ENCODE measurements at places on chromosomes 4 and X.
A peak's percentile ranks its signal among the peaks of the same experiment; 100 is the strongest.

GRCh38 chr4:85993641-85994040 is 366.2 kb downstream of the MAPK10 start:
- no peak for DNase-seq

- DNase-seq: no peak
These were observed 21.1 kb downstream of the PDE6B start for GRCh38 chr4:646460-646859.

DNA sequence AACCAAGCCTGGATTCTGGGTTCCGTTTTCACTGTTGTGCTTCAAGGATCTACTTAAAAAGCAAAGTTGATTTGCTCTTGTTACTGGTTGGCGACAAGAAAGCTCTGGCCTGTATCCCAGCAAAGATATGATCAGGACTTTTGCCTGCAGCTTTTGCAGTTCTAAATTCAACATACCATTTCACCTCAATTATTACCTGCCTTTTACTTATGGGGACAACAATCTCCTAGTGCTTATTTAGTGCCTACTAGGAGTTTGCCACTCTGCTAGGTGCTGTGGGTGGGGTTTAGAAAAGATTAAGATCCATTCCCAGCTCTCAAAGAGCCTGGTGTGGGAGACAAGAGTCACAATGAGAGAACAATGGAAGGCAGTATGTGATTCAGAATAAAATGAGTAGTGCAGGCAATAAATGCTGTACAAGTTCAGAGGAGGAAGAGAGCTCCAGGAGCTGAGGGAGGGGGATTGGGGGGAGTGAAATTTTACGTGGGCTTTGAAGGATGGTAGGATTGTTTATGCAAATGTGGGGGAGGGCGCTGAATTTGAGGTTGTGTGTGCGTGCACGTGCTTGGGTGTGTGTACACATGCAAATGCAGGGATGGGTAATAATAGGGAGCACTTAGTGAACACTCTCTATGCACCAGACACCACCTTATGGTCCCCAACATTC is 5.0 kb upstream of the TMEM164 start:
- no peak for DNase-seq

DNA sequence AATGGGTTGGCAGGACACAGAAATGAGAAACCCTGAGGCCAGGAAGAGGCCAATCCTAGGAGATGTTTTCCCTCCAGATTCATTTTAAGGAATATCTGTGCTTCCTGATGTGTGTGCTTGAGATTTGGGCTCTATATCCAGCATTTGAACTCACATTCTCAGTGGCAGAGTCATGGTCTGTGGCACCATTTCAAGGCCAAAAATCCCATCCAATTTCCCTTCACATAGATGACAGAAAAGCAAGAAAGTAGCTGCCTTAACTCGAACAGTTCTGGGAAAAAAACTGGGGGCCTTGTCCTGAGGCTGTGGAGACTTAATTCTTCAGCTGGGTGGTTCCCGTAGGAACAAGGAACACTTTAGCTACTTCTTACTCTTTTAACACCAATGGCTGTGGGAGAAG is 27.4 kb downstream of the TAF7L start:
- DNase-seq: no peak

DNA sequence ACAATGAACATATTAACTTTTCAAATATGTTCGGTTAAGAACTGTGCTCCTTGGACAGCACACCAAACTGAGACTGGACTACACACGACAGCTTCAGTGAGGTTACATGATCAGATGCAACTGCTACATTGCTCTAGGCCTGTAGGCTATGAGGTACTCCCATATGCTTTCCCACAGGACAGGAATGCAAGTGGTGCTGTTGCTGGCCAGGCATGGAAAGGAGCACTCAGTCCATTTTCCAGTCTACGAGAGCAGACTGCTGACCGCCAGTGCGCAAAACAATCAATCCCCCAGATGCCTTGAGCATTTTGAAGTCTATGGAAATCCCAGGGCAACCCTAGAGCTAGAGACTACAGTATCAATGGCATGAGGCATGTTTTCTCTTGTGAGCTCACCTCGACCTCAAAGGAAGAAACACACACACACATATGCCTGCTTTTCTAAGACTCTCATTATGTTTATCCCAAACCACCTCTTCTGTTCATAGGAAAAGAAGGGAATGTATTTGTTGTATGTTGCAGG is 70.8 kb upstream of the SPP1 start:
- DNase-seq: no peak

DNA sequence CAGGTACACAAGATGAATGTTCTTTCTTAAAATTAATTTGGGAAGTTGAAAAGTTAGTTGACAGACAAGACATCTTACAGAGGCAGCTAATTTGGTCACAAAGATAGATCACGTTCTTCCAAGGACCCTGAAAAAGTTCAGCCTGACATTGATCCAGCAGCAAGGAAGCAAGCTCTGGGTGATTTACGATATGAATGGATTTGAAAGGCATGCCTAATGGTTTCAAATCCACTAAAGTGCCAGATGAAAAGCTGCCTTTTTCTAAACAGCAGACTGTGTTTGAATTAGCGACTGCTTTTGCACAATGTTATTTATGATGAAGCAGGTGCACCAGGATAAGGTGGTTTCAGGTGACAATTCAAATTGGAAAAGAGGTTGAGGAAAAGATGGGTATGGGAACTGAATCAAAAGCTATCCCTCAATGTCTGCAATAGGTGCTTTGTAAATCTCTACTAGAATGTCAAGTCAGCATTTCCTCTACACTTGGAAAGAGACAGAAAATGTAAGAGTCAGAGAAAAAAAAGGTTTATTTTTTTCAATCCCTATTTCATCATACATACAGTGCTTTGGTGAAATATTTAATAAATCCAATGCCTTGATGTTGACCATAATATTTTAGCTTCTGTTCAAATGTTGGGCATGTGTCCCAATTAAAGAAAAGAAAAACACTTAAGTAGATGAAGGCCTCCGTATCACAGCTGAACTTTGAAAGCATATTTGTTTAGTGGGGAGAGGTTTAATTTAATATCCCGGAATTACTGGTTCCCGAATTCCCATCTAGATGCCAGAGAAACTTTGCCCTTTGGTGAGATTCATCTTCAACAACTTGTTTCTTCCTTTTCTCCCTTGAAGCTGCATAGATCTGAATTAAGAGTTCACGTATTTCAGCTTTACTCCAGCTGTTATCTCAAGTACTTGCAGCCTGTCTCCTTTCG is 6.0 kb downstream of the RASGEF1B start:
- no peak for DNase-seq

GRCh38 chrX:150683536-150684146 is 9.6 kb upstream of the MTMR1 start:
- no peak for DNase-seq

GRCh38 chr4:171516694-171517093 is 296.5 kb upstream of the GALNTL6 start:
- no peak for DNase-seq

GRCh38 chrX:27336466-27337091 is 126.6 kb downstream of the PPP4R3C start:
- DNase-seq: no peak

DNA sequence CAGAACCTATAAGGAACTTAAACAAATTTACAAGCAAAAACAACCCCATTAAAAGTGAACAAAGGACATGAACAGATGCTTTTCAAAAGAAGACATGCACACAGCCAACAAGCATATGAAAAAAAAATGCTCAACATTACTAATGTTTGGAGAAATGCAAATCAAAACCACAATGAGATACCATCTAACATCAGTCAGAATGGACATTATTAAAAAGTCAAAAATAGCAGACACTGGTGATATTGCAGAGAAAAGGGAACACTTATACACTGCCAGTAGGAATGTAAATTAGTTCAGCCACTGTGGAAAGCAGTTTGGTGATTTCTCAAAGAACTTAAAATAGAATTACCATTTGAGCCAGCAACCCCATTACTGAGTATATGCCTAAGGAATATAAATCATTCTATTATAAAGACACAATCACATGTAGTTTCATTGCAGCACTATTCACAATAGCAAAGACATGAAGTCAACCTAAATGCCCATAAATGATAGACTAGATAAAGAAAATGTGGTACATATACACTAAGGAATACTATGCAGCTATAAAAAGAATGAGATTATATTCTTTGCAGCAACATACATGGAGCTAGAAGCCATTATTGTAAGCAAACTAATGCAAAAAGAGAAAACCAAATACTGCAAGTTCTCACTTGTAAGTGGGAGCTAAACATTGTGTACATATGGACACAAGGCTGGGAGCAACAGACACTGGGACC is 1509.4 kb downstream of the TECRL start:
- no peak for DNase-seq

GRCh38 chr4:61198686-61199085 is 1.4 kb upstream of the ADGRL3 start:
- DNase-seq: no peak

GRCh38 chr4:5650040-5650439 is 58.3 kb downstream of the EVC2 start:
- no peak for DNase-seq

GRCh38 chrX:44889824-44890223 is 16.8 kb downstream of the KDM6A start:
- no peak for DNase-seq

DNA sequence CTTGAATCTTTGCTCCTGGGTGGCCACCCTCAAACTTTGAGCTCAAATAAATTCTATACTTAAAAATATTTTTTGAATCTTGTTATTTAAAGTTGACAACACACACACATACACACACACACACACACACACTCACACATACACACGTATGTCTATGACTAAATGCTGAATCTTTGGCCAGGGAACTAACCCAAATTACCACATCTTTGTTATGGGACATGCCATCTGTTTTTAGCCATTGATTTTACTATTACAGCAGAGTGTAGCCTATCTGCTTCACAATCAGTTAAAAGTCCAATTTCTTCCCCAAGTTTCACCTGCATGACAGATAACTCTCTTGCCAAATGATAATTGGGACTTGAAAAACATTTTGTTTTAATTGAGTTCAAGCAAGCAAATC is 45.0 kb upstream of the USP46 start:
- no peak for DNase-seq

DNA sequence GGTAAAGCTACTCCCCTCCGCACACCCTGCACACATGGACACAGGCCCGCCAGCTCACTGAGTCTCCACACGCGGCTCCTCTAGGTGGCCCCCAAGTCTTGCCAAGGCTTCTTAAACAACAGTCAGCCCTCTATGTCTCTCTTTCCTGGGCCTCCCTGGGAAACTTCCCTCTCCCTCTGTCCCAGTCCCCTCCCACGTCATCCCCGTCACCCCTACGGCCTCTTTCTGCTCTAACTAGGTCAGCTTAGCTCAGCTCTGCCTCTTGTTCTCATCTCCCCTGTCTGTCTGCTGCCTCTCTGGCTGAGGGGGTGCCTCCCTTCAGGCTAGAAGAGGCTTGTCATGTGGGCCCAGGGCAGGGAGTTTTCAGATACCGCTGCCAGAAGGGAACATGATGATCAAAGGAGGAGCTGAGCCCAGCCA is 38.8 kb downstream of the SEPTIN6 start:
- DNase-seq: no peak

- DNase-seq: peak; percentile 27
These were observed 464 bp downstream of the RAP1GDS1 start for GRCh38 chr4:98261405-98262291.

GRCh38 chrX:46144566-46144965 is 400.7 kb downstream of the ZNF674 start:
- no peak for DNase-seq

- no peak for DNase-seq
These were observed 48.9 kb upstream of the PPP2R3B start for GRCh38 chrX:435536-436122.

DNA sequence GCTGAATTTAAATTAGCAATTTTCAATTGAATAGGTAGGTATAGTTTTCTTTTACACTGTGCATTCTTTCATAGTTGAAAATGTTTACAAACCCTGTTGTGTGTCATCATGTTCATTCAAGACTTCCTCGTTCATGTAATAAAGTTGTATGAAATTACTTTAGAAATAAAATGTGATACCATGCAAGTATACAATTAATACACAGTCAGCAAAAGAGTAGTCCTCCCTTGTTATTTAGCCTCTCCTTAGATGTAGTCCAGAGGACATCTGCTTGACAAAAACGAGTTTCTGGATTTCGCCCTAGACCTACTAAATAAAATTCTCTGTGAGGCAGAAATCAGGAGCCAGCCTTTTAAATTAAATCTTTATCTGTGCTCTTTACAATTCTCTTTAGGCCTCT is 231.6 kb downstream of the CXXC4 start:
- no peak for DNase-seq

DNA sequence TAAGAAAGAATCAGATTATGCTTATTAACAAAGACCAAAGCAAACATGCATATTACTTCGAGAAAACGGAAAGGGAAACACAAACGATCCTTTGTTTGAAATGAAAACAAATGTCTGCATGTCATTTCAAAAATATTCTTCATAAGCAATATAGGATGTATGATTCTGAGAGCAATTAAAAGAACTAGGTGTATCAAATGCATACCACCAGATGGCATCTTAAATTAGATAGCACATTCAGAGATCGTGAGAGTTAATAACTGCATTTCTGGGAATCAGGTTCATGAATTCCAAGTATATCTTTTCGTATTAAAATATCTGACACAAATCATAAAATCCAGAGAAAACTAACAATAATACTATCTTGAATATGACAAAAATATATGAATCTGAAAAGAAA is 159.5 kb downstream of the PPP3CA start:
- no peak for DNase-seq

DNA sequence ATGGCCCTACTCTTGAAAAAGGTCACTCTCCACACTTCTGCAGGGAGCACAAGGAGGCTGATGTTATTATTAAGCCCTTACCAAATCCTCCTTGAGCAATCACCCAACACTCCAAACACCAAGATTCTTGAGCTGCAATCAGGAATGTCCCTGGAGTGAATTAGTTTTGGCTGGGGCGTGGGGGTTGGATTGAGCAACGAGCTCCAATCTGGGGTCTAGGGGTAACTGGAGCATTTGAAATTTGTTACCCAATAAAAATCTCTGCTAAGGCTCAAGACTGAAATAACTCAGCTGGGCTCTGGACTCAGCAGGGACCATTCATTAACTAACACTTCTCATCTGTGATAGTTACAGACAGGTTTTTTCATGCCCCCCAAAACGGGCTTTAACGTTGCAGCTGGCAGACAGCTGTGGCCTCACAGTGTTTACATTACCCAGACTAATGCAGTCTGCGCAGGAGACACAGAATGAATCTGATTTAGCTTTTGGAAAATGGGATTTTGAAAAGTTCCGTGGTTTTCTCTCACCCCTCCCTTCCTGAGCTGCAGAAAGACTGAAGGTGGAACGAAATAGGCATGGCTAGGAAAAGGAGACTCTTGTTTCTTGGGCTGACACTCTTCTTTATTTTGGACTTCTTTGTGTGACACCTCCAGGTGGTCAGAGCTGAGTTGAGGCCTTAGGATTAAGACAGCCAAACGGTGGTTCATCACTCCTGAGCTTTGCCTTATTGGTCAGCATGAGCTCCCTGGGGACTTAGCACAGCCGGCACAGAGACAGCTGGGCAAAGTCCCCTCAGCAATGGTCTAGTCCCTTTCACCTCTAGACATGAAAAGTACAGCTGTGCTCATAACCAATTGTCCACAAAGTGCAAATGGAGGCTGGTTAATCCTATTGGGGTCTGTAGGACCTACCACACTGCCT is 26.6 kb downstream of the PLAC1 start:
- DNase-seq: no peak

- no peak for DNase-seq
These were observed 8.3 kb upstream of the BCOR start for GRCh38 chrX:40105835-40106675.

GRCh38 chrX:38170556-38170955 is 50.1 kb downstream of the SRPX start:
- no peak for DNase-seq

GRCh38 chrX:55524487-55524886 is 34.8 kb upstream of the USP51 start:
- DNase-seq: no peak

Measured in stimulated activated CD4-positive, alpha-beta T cell treated with anti-CD3 and anti-CD28 coated beads, Interleukin-1b, Interleukin-23, amount 100 ng/mL, for 1 hour (primary cell).